ENCODE measurements at places on chromosomes 7 and 10.

GRCh38 chr7:98626460-98627412, 9.7 kb downstream of the NPTX2 start:
- no peak for DNase-seq

- DNase-seq, result no peak
Observed at GRCh38 chr10:99569961-99570360, 37.2 kb downstream of the NKX2-3 start.

GRCh38 chr7:29609162-29610037, 45.8 kb downstream of the PRR15 start:
- peak; percentile 66 for DNase-seq

- no peak for DNase-seq
Observed at GRCh38 chr10:69494626-69495558, 43.6 kb downstream of the TSPAN15 start.

DNA sequence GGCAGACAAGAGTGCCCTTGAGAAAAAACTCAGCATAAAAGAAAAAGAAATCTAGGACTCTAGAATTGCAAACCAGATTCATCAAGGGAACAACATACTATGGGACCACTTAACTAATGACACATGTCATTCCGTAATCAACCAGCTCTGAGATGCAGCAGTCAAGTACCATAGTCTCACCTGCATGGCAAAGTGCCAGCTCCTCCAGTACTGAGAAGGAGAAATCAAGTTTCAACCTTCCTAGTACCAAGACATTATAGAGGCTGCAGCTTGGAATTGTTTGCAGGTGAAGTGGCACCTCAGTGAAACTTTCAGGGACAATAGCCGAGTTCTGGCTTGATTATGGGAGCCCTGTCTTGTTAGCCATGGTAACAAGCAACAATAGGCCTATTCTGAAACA, 11.5 kb downstream of the STEAP1 start:
- no peak for DNase-seq

- no peak for DNase-seq
Observed at GRCh38 chr10:121305066-121305465, 293.2 kb downstream of the FGFR2 start.

GRCh38 chr7:27183682-27184336, 1.2 kb downstream of the HOXA11 start:
- DNase-seq, result no peak

All from hematopoietic multipotent progenitor cell treated with erythropoietin and hydrocortisone succinate and interleukin-3 and kit ligand, for 8 days (in vitro differentiated cells).